ENCODE measurements at places on chromosomes 12 and 14. TPM values are rescaled to one million over a fixed set of nuclear protein-coding genes. Genes with fewer than 3 reads are reported as not detected.

The TTLL5 gene
- 55.9 TPM for total RNA-seq

- DNase-seq = no peak
Measured at GRCh38 chr14:21182166-21182565, 26.3 kb upstream of the OR5AU1 start.

DNA sequence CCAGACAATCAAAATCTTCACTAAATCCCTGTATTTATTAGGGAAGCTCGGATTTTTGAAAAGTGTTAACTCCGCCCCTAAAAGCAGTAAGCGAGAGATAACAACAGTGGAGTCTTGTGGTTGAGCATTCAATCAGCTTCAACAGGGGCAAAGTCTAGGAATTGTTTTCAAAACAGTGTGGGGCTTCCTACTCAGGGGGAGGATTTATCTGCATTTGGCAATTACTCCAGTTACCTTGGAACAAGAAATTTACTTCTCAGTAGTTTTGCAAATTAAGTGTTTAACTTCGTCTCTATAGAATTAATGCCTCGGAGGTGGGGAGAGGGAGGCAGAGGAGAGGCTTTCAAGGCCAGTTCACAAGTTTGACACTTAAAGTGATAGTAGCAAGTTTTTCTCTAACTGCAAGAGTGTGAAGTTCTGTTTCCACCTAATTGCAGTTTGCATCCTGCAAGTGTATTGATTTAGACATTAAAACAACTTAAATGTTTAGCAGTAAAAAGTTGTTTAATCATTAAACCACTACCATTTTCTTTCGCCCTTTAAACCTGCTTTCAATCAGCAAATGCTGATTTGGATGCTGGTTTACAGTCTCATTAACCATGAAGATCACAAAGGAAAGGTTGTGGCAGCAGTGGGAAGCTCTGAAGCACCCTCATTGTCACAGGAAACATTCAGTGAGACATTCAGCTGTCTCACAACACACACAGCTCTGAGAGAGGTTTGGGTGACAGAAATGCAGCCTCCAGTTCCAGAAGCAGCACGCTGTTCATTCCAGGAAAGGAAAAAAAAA lies 102.0 kb downstream of the HMGA2 start:
- DNase-seq = no peak

- DNase-seq = peak; percentile 21
Measured at GRCh38 chr12:98578821-98579220, 14.7 kb upstream of the SLC25A3 start.

DNA sequence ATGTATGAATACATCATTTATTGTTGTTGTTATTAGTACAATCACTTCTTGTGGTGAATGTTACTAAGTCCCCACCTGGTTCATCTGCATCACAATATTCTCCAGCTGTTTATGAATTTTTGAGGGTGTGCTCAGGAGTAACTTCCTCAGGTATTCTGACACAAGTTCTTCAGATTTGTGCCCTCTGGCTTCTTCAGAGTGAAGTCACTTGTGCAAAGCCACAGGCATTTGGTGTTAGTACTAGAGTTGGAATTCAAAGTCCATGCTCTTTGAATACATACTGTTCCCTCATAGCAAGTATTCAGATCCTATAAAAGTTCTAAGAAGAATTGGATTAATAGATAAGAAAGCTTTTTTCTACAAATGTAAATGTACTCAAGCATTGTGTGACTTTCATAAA lies 150.3 kb upstream of the AVPR1A start:
- DNase-seq = no peak
